ENCODE measurements at places on chromosomes 7 and 10. TPM values are rescaled to one million over a fixed set of nuclear protein-coding genes. Genes with fewer than 3 reads are reported as not detected.
A peak's percentile ranks its signal among the peaks of the same experiment; 100 is the strongest.

Gene STEAP1
- total RNA-seq = 12.5 TPM

DNA sequence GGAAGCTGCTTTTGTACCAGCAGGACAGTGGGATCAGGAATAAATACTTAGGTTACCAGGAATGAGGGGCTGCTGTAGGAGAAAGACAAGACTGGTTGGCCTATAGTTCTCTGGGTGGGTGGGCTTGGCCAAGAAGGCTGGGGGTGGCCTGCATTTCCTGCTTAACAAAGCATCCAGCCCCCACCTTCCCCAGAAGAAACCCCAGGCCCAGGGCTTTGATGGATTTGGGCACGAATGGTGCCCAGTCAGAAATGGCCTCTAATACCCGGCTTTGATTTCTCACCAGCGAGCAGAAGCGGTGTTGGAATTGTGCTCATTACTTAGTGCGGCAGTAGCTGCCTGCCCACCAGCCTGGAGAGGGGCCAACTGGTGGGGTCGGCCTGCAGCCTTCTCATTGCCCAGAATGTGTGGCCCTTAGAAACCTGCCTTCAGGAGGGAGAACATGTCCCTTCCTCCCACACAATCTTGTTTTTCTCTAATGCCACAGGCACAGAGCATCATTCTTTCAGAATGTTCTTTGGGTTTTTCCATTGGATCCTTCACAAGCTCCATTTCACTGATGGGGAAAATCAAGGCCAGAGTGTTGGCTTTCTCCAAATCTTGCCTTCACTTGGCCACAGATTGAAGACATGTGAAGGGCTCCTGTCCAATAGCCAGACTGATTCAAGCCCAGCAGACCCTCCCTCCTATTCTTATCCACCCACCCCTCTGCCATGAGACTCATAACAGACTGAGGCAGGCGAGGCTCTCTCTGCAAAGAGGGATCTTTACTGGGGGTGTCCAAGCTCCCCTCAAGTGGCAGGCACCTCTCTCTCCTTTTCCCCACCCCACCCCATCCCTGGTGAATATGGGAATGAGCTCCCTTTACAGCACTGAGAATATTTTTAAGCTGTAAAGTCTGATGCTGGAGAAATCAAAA lies 2.5 kb downstream of the UNC5B start:
- H3K36me3 ChIP-seq = no peaks in the 10 kb centered on the region
- DNase-seq = no peak
- H3K27ac ChIP-seq = no peak overlapping the region
- no peak overlapping the region for H3K4me3 ChIP-seq

DNA sequence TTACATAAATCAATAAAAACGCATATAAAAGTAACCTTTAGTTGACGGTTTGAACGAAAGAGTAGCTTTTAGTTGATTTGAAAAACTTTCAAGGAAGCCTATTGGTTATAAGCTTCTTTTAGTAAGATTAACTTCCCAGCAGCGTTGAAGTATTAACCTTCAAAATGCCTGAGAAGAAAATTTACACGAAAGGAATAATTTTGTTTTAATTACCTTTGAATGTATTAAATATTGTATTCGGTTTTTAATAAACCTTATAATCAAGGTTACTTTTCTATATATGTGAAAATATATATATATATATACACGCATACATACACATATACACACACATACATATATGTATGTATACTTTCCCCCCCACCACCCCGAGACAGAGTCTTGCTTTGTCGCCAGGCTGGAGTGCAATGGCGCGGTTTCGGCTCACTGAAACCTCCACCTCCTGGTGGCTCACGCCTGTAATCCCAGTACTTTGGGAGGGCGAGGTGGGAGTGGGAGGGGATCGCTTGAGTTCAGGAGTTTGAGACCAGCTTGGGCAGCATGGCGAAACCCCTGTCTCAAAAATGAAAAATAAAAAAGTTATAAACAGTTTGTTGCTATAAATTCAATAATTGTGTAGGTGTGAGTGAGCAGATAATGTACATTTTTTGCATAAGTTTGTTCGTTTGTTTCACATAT lies 57.6 kb upstream of the EZH2 start:
- H3K27me3 ChIP-seq = no peaks in the 10 kb centered on the region
- peak overlapping the region; percentile 86 for H3K27ac ChIP-seq
- DNase-seq = peak; percentile 58
- no peaks in the 10 kb centered on the region for H3K4me1 ChIP-seq
- no peaks in the 10 kb centered on the region for H3K36me3 ChIP-seq

- H3K27me3 ChIP-seq = no peaks in the 10 kb centered on the region
- no peaks in the 10 kb centered on the region for H3K4me1 ChIP-seq
- no peak overlapping the region for H3K27ac ChIP-seq
- DNase-seq = peak; percentile 65
- H3K36me3 ChIP-seq = no peaks in the 10 kb centered on the region
These were observed 675.4 kb upstream of the FOXK1 start for GRCh38 chr7:4006687-4007086.

GRCh38 chr10:60253484-60253883 lies 136.2 kb downstream of the ANK3 start:
- DNase-seq = no peak
- H3K27me3 ChIP-seq = no peaks in the 10 kb centered on the region
- H3K36me3 ChIP-seq = no peaks in the 10 kb centered on the region
- H3K27ac ChIP-seq = no peak overlapping the region
- no peak overlapping the region for H3K4me3 ChIP-seq
- no peaks in the 10 kb centered on the region for H3K4me1 ChIP-seq

- H3K27me3 ChIP-seq = no peaks in the 10 kb centered on the region
- no peaks in the 10 kb centered on the region for H3K4me1 ChIP-seq
- H3K27ac ChIP-seq = no peak overlapping the region
- DNase-seq = no peak
- H3K36me3 ChIP-seq = no peaks in the 10 kb centered on the region
- no peak overlapping the region for H3K4me3 ChIP-seq
These were observed 57.5 kb upstream of the CHCHD3 start for GRCh38 chr7:133139350-133139749.

- no peak overlapping the region for H3K27ac ChIP-seq
- no peak overlapping the region for H3K4me3 ChIP-seq
- H3K36me3 ChIP-seq = peaks cover 21% of the 10 kb centered on the region
- H3K4me1 ChIP-seq = no peaks in the 10 kb centered on the region
These were observed 26.5 kb upstream of the TLL2 start for GRCh38 chr10:96540240-96540639.

- H3K4me1 ChIP-seq = no peaks in the 10 kb centered on the region
- no peaks in the 10 kb centered on the region for H3K36me3 ChIP-seq
- H3K4me3 ChIP-seq = no peak overlapping the region
- no peak for DNase-seq
These were observed 135.9 kb downstream of the ITGB8 start for GRCh38 chr7:20466543-20467021.

DNA sequence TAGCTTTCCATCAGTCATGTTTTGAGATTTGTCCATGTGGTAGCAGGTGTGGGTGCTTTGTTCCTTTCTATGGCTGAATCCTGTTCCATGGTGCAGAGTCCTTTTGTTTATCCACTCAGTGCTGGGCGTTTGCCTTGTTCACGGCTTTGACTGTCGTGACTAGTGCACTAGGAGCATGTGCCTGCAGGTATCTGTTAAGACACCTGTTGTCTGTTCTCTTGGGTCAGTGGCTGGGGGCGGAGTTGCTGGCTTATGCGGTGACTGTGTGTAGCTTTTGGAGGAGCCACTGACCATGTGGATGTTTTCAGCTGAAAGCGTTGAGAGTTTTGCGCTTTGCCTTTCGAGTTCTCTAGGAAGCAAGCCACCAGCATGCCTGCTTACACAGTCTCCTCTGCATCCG lies 573.1 kb upstream of the FOXK1 start:
- H3K27ac ChIP-seq = no peak overlapping the region
- no peaks in the 10 kb centered on the region for H3K27me3 ChIP-seq
- no peaks in the 10 kb centered on the region for H3K36me3 ChIP-seq

GRCh38 chr10:124605856-124606812 lies 138.0 kb downstream of the FAM53B start:
- peak; percentile 31 for DNase-seq

- H3K4me3 ChIP-seq = no peak overlapping the region
These were observed 11.2 kb upstream of the THSD7A start for GRCh38 chr7:11843113-11843765.

All from right lobe of liver (tissue), 6 donors.